ENCODE measurements at places on chromosomes 13 and 19.

DNA sequence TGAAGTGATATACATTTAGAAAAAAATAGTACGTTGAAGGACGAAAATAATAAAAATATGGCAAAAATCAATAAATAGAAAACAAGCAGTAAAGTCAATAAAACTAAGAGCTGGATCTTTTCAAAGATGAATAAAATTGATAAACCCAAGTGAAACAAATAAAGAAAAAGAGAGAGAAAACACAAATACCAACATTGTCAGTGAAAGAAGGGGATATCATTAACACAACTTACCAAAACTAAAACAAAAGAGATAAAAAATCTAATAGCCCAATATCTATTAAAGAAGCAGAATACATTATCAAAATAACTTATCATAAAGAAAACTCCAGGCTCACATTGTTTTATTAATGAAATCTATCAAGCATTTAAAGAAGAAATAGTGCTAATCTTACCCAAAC, 675.1 kb downstream of the UQCRFS1 start:
- no peak for DNase-seq

DNA sequence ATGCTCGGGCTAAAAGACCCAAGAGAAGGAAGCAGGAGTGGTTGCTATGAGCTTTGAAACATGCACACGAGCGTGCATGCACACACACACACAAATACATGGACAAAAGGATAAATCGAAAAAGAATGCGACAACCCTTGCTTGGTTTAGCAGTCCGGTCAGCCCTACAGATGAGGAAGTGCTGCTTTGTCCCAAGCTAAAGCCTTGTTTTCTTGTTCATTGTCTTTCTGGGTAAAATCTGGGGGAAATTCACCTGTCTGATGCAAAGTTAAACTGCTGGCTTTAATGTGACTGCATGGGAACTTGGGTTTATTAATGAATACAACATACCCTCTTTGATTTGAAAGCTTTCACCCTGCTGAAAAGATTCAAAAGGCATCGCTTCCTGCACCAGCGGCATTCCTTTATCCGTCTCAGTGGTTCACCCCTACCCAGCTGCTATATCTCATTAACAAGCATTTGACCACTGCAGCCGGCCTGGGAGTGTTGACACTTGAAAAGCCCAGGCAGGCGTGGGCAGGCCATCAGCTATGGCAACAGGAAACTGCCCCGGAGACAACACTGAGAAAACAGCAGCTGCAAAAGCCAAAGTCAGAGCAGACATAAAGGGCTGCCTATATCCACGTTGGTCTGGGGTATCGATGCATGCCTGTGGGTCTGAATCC, 301.7 kb downstream of the NDFIP2 start:
- no peak for DNase-seq

DNA sequence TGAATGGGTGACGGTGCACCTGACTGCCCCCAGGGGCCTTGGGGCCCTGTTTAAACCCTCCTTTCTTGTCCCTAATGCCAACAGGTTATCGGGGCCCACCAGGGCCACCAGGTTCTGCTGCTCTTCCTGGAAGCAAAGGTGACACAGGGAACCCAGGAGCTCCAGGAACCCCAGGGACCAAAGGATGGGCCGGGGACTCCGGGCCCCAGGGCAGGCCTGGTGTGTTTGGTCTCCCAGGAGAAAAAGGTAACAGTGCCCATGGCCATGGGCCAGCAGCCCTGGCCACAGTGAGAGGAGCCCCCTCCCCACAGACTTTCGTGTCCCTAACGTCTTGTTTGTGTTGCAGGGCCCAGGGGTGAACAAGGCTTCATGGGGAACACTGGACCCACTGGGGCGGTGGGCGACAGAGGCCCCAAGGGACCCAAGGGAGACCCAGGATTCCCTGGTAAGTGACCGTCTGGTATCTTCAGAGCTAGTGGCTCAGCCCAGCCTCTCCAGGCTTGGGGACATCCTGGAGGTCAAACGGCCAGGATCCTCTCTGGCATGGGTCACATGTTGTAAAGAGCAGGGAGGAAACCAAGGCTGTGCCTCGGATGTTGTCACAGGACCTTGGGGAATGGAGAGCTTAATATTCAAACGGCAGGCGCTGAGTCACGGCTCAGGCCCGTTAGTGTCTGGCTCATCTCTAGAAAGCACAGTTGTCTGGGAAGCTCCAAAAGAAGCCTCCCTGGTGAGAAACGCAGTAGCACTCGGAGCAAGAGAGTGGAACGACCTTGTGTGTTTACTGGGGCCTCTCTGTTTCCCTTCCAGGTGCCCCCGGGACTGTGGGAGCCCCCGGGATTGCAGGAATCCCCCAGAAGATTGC, 58.3 kb downstream of the RAB20 start:
- DNase-seq, result no peak

DNA sequence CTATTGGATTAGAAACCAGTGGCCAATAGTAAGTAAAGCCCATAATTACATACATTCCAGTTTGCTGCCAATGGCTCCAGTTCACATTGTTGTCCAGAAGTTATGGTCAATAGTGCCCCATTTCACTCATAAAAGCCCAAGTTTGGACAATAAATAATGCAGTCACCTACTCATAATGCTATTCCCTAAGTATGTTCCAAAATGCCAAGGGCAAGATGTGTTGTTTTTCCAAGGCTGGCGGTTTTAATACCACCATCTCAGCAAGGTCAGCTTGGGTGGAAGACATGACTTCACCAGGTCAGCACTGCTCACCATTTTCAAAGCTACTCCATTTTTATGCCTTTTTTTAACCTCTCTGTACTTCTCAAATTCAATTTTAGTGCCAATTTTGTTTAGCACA, 32.7 kb downstream of the KCTD12 start:
- no peak for DNase-seq

GRCh38 chr13:26626271-26626670, 68.8 kb downstream of the WASF3 start:
- DNase-seq, result no peak

DNA sequence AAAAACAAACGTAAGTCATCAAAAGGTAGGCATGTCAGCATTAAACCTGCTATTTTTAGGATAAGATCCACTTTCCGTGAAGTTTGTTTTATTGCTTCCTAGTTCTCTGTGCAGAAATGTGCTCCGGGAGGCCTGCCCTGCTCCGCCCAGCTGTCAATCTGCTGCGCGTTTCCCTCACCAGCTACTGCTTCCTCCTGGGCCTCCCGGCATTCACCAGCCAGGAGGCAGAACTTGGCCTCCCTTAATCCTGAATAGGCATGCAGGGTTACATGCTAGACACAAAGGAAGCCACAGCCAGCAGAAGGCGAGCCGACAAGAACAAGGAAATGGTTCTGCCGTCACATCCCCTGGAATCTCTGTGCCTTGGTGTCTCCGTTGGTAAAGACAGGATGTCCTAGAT, 386.2 kb downstream of the IRS2 start:
- DNase-seq, result no peak

- DNase-seq, result no peak
These were observed 612.0 kb downstream of the DCT start for GRCh38 chr13:93867481-93867880.

- DNase-seq, result no peak
These were observed 305.3 kb downstream of the IRS2 start for GRCh38 chr13:109481040-109481439.

GRCh38 chr19:47153266-47153665, 22.6 kb downstream of the SAE1 start:
- DNase-seq, result no peak

DNA sequence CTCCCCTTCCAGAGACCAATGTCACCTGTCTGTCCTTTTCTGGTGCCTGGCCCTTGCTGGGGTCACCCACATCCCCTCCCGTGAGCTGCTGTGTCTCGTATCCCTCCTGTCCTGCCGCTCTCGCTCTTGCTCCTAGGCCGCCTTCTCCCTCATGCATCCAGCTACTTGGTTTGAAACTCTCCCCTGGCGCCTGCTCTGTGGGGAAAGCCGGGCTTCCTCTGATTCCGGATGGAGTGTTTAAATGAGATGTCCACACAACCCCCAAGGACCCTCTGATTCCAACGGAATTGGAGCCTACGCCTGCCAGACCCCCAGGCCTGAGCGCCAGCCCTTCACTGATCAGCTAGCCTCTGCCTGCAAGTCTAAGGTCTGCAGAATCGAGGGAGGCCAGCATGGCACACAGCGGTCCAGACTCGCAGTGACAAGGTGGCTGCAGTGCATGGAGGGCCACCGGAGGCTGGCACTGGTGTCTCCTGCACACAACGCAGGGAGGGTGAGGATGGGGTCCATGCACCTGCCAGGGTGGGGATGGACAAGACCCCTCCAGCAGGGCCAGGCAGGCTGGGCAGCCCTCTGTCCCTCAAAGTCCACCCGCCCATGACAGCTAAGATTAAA, 47.2 kb downstream of the RFX2 start:
- DNase-seq, result no peak

- DNase-seq, result no peak
These were observed 540.7 kb downstream of the GPC6 start for GRCh38 chr13:93767180-93767916.

DNA sequence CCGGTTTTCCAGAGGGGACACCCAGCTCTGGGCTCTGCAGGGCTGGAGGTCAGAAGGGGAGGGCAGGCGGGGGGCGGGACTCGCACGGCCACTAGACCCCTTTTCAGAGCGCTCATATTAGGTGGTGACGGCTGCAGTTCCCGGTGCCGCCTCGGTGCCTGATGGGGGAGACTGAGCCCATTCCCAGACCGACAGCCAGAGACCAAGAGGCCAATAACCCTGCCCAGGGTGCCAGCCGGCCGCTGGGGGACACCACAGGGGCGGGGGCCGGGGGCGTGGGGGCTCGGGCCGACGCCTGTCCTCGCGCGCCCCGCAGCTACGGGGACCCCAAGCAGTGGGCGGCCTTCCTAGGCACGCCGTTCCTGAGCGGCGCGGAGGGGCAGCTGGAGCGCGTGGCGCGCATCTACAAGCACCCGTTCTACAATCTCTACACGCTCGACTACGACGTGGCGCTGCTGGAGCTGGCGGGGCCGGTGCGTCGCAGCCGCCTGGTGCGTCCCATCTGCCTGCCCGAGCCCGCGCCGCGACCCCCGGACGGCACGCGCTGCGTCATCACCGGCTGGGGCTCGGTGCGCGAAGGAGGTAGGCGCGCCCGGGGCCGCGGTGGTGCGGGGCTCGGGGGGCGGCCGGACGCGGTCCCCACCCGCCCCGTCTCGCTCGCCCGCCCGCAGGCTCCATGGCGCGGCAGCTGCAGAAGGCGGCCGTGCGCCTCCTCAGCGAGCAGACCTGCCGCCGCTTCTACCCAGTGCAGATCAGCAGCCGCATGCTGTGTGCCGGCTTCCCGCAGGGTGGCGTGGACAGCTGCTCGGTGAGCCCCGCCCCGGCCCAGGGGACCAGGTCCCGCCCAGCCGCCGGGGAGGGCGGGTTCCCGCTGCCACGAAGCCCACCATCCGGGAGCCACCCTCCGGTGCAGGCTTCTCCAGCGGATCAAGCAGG, 2.4 kb downstream of the TIMM13 start:
- DNase-seq, result no peak

- DNase-seq, result no peak
These were observed 164.7 kb downstream of the MTUS2 start for GRCh38 chr13:28984825-28985224.

DNA sequence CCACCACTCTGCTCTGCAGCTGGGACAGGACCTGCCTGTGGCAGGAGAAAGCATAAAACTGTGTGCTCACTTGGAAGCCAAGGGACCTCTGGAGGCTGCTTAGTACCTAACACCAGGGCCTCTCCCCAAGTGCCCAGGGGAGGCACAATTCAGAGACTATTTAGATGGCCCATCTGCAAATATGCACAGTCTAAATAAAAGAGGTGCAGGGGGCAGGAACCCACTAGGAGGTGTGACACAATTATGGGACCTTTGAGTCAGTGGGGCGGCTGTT, 32.6 kb upstream of the EPHX3 start:
- no peak for DNase-seq

GRCh38 chr13:74747186-74747955, 613.2 kb upstream of the KLF12 start:
- DNase-seq, result no peak

DNA sequence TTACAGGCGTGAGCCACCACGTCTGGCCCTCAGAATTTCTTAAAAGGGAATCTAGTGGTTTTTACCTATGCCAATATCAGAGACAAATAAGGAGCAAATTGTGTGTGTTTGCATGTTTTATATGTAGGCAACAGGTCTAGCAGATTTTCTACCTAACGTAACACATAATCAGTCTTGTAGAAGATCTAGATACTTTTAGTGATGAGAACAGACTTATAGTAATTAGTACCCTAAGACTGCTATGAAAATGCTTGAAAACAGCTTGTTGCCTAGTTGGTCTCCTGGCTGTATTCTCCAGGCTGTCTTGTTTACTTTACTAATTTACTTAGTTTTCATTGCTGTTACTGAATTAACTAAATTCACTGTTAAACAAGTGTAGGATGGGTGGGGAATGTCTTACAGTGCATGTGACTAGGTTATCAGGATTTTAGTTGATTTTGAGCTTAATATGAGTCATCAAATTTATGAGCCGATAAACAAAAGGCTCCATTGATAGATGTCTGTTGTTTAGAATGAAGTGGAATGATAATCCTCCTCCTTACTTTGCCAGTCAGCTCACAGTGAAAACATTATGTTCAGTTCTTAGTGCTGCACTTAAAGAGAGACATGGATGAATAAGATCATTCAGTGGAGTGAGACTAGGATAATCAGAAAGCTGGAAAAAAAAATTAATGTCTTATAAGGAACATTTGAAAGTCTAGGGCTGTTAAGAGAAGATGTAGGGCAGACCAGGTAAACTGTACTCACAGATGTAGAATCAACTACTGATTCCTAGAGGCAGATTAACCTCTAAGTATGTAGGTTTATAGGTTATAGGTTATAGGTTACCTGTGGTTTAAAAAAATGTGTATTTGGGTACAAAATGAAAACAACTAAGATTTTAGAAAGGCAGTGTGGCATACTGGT, 22.4 kb downstream of the GTF2F2 start:
- DNase-seq, result no peak

- DNase-seq, result no peak
These were observed 262 bp downstream of the COX7A1 start for GRCh38 chr19:36152019-36152351.

GRCh38 chr19:42478765-42479311, 36.1 kb upstream of the CXCL17 start:
- DNase-seq, result no peak

GRCh38 chr19:48490981-48491792, 20.4 kb downstream of the LMTK3 start:
- peak; percentile 33 for DNase-seq

- no peak for DNase-seq
These were observed 503.1 kb downstream of the FOXO1 start for GRCh38 chr13:40163066-40164000.

DNA sequence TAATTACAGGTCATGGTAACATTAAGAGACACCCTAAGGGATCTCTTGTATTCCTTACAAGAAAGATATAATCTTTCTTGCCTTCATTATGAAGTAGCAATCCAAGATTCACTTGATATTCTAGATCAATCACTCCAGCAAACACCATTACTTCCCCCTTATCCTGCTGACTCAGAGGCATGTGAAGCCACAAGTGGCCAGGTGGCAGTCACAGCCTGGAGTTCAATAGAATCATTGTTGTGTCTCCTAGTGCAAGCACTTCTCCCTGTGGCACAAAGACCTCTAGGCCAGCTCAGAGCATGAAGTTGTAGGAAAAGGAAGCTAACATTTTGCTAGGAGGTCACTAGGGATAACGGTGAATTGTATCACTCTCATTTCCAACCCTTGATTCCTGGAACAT, 864.3 kb upstream of the ATXN8OS start:
- no peak for DNase-seq

Data from activated T-helper 1 cell treated with Interleukin-2 at 50 U/mL for 16 hours (primary cell).